G401 (cell line): ENCODE measurements at places on chromosomes 2 and 18. TPM values are rescaled to one million over a fixed set of nuclear protein-coding genes. Genes with fewer than 3 reads are reported as not detected.

Gene KCNG2
- 3.8 and 8.6 TPM in 2 replicates for total RNA-seq

Gene FBXO15
- total RNA-seq: 0.18 TPM in 1 of 2 replicates, not detected in the other

Gene SCLY
- total RNA-seq: 42.8 and 52.0 TPM in 2 replicates

Gene C18orf63
- not detected in 2 replicates for total RNA-seq

Gene KIAA2012
- not detected in 2 replicates for total RNA-seq

Gene ANTXR1
- total RNA-seq: 7.1 and 8.1 TPM in 2 replicates

Gene TOGARAM2
- total RNA-seq: 2.7 and 3.2 TPM in 2 replicates

Gene AOX1
- not detected in 2 replicates for total RNA-seq

Gene CYTIP
- total RNA-seq: not detected in 2 replicates

Gene EPC2
- 10.8 and 16.7 TPM in 2 replicates for total RNA-seq

Gene ZBTB14
- total RNA-seq: 7.4 and 21.9 TPM in 2 replicates

Gene ING5
- 21.6 and 65.8 TPM in 2 replicates for total RNA-seq

Gene MCFD2
- total RNA-seq: 100 and 127 TPM in 2 replicates

Gene SS18
- total RNA-seq: 96.5 and 151 TPM in 2 replicates

GRCh38 chr18:45602926-45603325 is 12.3 kb upstream of the SLC14A2 start:
- no peak for DNase-seq

GRCh38 chr2:236776695-236777251 is 207.1 kb downstream of the ACKR3 start:
- DNase-seq: no peak

- no peak for DNase-seq
These were observed 67.4 kb upstream of the PNPT1 start for GRCh38 chr2:55761024-55761423.

DNA sequence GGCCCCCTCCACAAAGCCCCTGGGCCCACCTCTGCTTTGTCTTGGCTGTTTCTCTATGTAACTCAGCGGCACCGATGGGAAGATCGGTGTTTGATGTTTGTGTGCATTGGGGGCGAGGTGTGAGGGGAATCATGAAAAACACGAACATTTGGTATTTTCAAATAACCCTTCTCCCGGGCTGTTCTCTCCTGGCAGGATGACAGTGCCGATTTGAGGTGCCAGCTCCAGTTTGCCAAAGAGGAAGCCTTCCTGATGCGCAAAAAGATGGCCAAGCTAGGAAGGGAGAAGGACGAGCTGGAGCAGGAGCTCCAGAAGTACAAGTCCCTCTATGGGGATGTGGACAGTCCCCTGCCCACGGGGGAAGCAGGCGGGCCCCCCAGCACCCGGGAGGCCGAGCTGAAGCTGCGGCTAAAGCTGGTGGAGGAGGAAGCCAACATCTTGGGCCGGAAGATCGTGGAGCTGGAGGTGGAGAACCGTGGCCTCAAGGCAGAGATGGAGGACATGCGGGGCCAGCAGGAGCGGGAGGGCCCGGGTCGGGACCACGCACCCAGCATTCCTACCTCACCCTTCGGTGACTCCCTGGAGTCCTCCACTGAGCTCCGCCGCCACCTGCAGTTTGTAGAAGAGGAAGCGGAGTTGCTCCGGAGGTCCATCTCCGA is 78.1 kb downstream of the MTCL1 start:
- DNase-seq: peak; percentile 97

- DNase-seq: peak; percentile 80
These were observed 128.5 kb downstream of the STK39 start for GRCh38 chr2:168118733-168119514.

DNA sequence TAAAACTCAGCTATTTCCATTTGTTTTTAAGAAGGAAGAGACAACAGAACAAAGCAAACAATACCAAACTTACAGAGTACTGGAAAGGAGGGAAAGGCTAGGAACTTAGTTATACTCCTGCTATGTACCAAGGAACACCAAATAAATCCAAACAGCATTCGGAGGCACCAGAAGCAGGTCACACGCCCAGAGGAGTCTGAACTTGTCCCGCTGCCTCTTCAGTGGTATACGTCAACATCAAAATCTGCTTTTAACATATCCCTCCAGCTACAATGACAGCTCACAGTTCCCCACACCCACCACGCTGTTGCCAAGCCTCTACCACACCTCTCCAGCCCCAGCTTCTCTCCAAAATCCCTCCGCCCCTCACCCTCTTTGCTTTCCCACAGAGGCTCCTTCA is 17.3 kb downstream of the C2orf76 start:
- no peak for DNase-seq

GRCh38 chr2:129879614-129880180 is 99.8 kb upstream of the RAB6C start:
- DNase-seq: no peak

GRCh38 chr2:105875241-105875640 is 130.5 kb downstream of the NCK2 start:
- no peak for DNase-seq

DNA sequence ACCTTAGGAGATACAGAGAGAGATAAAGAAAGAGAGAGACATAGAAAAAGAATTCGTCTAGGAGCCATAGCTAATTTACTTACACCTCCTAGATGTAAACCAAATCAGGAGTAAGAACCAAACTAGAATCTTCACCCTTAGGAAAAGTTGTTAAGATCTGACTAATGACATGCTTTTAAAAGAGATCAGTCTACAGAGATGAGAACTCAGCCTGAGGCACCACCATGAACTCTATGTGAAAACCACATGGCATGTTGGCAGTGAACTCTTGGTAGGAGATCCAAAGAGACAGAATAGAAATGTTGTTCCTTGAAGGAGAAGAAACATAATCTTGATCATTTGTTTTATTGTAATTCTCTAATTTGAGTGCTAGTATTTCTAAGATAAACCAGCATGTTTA is 585.4 kb upstream of the ID2 start:
- DNase-seq: no peak

DNA sequence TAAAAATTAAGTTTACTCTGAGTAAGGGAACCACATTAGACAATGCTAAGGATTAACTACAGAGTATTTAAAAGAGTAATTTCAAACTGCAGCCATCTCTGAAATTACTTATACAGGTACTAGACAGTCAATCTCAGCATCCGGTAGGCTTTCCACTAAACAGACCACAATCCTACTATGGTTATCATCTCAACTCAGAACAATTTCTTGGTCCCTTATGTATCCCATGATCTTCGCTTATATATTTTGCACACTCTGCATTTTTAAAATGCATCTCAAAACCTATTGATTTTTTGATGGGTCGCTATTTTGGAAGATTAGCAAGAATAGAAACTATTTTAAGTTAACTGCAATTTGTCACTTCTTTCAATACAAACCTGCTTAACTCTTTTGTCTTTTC is 1.4 kb downstream of the PPP4R1 start:
- peak; percentile 6 for DNase-seq

DNA sequence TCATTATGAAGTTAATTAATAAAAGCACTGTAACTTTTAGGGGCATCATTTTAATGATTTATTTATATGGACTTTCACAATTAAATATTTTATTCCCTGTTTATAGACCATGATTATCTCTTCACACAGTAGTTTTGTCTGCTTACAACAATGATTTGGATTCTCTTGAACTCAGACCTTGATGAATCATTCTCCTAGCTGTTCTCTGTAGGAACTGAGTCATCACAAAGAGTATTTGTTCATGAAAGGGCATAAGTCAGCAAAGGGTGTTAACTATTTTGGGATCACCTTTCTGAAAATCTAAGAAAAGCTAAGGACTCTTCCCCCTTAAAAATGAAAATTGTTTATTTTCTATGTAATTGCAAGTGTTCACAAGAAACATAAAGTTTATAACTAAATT is 461.1 kb upstream of the UBE2E3 start:
- DNase-seq: no peak

DNA sequence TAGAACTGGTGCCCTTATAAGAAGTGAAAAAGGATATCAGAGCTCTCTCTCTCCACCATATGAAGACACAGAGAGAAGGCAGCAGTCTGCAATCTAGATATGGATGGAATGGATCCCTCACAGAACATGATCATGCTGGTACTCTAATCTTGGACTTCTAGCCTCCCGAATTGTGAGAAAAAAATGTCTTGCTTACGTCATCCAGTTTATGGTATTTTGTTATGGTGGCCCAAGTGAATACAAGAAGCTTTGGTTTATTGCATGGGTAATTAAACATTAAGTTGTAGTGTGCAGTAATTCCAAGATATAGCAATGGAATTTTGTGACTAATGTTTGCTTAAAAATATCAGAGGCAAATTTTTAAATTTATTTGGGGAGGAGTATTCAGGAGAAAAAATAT is 1667.4 kb upstream of the SLC39A10 start:
- no peak for DNase-seq

- DNase-seq: no peak
These were observed 231.3 kb upstream of the TANK start for GRCh38 chr2:160928854-160929301.

DNA sequence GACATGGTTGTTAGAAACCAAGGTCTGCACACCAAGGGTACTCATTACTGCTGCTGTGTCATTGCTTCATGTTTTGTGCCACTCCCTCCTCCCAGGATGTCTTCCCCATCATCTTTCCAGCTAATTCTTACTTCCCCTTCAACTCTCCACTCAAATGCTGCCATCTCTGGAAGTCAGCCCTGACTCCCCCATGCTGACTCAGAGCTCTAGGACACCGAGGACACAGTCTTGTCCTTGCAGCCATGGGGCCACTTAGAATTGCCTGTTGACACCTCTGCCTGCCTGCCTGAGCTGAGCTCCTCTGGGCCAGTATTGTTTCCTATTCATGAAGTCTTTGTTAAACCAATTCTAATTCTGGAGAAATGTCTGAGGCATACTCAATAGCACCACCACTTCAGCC is 100.2 kb downstream of the GYPC start:
- DNase-seq: no peak

DNA sequence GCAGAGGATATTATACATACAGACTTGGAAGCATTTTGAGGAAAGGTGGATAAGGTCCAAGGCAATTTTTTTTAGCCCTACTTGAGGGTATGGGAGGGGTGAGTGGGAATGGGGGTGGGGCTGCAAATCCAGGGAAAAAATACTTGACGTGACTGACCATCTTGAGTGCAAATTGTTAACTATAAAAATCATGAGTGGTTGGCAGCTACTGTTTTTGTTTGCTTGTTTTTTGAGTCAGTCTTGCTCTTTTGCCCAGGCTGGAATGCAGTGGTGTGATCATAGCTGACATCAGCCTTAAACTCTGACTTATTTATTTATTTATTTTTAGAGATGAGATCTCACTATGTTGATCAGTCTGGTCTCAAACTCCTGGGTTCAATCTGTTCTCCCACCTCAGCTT is 458.8 kb downstream of the PIK3C3 start:
- DNase-seq: no peak

DNA sequence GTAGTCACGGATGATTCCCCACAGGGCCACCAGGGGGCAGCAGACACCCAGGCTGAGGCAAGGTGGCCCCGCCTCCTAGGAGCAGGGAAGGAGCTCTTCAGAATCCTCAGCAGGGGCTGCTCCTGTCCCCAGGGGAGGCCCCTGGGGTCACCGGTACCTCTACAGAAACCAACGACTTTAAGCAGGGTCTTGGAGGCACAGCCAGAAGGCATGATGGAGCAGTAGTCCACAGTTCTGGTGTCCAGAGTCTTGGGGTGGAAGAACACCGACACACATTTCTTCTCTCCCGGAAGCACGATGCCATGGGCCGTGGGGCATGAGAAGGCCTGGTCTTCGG is 11.5 kb downstream of the CFAP65 start:
- peak; percentile 81 for DNase-seq

GRCh38 chr2:207184768-207185167 is 19.0 kb upstream of the KLF7 start:
- DNase-seq: no peak

- no peak for DNase-seq
These were observed 17.6 kb downstream of the FBXO11 start for GRCh38 chr2:47888581-47889280.

GRCh38 chr18:52190631-52191030 is 149.4 kb upstream of the DCC start:
- DNase-seq: no peak

- DNase-seq: no peak
These were observed 38.1 kb downstream of the TMEM37 start for GRCh38 chr2:119469661-119470297.

DNA sequence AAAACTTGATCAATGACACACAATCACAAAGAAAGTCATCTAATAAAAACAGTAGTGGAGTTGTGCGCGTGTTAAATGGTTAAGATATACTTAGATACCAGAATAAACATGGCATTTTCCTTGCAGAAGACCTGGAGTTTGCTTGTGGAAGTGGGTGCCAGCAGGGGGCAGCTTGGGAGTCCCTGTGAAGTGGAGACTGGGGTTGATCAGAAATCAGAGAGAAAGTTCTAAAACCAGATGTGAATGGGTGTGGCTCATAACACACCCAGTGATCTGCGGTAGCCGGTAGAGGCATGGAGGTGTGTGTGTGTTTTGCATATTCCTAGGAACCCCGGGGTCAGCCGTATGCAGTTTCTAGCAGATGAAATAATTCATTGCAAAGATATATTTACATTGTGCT is 300.1 kb upstream of the TRIB2 start:
- no peak for DNase-seq

- DNase-seq: no peak
These were observed 324.0 kb downstream of the GALNT13 start for GRCh38 chr2:154195644-154196195.

DNA sequence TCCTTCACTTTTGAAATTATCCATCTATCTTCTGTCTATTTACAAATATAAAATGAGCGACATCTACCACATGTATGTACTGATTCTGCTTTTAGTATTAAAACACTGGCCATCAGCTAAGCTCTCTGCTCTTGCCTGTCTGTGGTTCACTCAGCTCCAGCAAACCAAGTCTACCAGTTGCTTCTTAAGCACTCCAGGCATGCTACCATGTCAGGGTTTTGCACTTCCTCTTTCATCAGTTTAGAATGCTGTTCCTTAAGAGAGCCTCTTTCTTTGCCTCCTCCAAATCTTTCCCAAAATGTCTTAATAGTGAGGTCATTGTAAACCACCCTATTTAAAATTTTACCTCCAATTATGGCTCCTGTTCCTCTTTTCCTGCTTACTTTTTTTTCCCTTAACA is 59.5 kb downstream of the SCN3A start:
- no peak for DNase-seq

DNA sequence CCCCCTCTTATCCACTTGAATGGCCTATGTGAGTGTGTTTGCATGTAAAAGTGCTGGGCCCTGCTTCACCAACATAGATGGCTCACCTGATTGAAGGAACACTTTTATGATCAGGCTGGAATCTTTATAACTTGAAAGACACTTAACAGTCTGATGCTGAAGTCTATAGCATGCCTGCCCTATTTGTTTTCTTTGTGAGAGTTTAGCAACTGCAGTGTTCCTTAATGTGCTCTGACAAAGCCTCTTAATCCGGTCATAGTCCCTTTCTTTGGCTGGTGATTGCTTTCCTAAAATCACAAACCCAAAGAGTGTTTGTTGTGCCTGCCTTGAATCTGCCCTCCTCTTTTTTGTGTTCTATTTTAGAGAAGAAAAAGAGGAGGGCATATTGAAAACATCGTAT is 1382.8 kb upstream of the CELF4 start:
- no peak for DNase-seq

DNA sequence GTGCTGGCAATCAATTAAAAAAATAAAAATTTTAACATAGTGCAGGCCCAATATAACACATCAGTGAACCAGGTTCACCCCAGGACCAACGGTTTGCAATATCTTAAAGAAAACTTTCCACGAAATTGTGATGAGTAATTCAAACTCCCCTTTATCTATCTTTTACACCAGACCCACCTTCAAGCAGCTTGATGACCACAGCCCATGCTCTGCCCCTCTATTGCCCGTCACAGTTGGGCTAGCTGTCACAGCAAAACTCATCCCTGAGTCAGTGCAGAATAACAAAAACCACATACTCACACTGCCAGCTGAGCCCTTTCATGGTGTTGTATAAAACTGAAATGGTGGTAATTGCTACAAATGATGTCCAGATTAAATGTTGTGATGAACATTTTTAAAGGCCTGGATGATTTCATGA is 112.5 kb upstream of the CREB1 start:
- no peak for DNase-seq
